GM10248 (cell line): ENCODE measurements at places on chromosomes 4 and X.
A peak's percentile ranks its signal among the peaks of the same experiment; 100 is the strongest.

- peak; percentile 82 for DNase-seq
These were observed at the start of gene SLC25A43 for GRCh38 chrX:119398974-119399771. SLC25A43 (plus strand) TSS chrX:119399336; CDS start chrX:119399404, 68 bp downstream.

DNA sequence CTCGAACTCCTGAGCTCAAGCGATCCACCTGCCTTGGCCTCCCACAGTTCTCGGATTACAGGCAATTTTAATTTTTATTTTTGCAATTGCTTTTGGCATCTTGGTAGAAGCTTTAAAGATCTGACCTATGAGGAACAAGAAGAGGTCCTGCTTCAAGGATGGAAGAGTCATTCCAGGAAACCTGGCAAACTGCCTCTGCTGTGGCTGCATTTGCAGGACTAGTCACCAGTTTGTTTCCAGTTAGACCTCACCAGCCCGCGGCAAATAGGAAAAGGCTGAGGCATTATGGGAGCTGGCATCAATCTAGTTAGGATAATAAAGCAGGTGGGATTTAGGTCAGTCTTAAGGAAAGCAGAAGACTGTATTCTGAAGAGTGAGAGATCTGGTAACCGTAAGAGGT, 51.9 kb upstream of the LAS1L start:
- DNase-seq, result no peak

GRCh38 chrX:10242026-10242425, 85.3 kb downstream of the CLCN4 start:
- no peak for DNase-seq

DNA sequence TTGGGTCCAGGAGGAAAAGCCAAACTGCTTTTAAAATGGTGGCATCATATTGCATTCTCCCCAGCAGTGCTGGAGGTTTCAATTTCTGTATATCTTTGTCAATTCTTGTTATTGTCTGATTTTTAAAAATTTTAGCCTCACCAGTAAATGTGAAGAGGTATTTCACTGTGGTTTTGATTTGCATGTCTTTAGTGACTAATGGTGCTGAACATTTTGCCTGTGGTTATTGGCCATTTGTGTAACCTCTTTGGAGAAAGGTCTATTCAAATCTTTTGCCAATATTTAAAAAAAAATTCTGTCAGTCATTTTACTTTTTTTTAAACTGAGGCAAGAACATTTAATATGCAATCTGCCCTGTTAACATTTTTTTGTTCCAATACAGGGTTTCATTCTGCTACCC, 322.1 kb downstream of the TLL1 start:
- no peak for DNase-seq

GRCh38 chrX:4710618-4711433, 997.4 kb upstream of the PRKX start:
- no peak for DNase-seq

- no peak for DNase-seq
These were observed 1735.1 kb downstream of the PCDH7 start for GRCh38 chr4:32455231-32455630.

DNA sequence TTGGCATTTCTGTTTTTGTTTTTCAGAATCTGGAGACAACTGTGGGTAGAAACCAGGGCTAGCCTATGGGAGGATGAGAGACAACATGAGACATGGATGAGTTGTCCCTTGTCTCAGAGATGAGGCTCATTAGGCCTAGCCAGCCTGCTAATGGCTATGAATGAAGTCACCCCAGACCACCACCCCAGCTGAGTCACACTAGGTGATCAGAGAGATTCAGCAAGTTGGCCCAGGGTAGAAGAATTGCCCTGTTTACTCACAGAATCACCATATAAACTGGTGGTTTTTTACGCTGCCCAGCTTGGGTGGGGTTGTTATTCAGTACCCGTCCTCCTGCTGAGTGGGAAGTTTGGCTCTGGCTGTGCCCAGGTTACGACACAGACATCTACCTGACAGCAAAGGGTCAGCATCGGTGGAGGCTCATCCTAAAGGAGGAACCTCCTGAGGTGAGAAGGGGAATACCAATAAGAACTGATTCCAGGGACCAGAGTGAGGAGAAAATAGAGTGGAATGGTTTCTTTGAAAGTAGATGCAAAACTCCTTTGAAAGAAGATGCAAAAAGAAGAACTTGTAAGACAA, 17.2 kb upstream of the ARSJ start:
- no peak for DNase-seq

DNA sequence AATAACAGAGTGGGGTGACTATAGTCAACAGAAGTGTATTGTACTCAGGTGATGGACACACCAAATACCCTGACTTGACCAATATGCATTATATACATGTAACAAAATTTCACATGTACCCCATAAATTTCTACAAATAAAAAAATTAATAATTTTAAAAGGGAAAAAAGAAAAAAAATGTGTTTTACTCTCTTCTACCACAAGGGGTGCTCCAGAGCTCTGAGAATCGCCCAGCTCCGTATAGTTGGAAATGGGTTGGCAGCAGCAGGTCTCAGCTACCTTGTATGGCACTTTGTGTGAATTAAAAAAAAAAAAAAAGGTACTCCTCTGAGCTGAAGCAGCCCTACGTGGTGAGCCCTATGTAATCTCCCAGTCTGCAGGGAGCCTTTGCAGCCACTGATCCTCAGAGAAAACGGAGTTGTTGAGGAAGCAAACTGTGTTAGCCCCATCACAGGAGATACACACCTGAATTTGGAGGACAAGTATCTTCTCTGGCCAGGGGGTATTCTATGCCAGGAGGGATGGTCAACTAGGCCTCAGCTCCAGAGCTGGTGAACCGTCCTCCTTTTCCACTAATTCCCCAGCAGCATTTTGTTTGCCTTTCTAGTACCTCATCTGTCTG, 17.2 kb upstream of the POLA1 start:
- peak; percentile 31 for DNase-seq

- DNase-seq, result no peak
These were observed 1.9 kb downstream of the ARHGAP6 start for GRCh38 chrX:11663875-11664210.

- no peak for DNase-seq
These were observed 14.3 kb downstream of the PCDH19 start for GRCh38 chrX:100395781-100396180.

GRCh38 chrX:130186651-130187050, 14.9 kb downstream of the RAB33A start:
- no peak for DNase-seq

DNA sequence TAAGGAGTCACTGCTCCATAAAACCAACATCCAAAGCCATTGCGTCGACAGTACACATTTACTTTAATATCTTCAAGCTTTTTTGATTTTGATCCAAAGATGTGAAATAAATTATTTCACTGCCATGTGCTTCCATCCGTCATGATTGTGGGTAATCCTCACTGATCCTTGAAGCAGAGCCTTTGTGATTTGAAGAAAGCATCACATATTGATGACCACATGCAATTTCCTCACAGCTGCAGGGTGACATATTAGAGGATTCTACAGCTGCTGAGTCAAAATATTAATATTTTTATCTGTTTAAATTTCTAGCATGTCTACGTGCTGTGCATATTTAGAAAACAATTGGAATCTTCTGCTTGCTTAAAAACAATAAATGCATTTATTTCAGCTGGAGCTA, 196.8 kb upstream of the ANXA3 start:
- DNase-seq, result no peak
